Sigmoid colon (tissue), 7 donors: ENCODE measurements at places on chromosomes 6 and 20. TPM values are rescaled to one million over a fixed set of nuclear protein-coding genes. Genes with fewer than 3 reads are reported as not detected.

GRCh38 chr6:134510142-134510541, 192.2 kb upstream of the SGK1 start:
- no peak overlapping the region for H3K4me3 ChIP-seq
- H3K4me1 ChIP-seq: no peaks in the 10 kb centered on the region
- H3K36me3 ChIP-seq: no peaks in the 10 kb centered on the region
- no peak for DNase-seq

GRCh38 chr6:80143419-80143937, 37.0 kb downstream of the BCKDHB start:
- no peaks in the 10 kb centered on the region for H3K36me3 ChIP-seq
- peak; percentile 77 for DNase-seq
- H3K4me1 ChIP-seq: peaks cover 38% of the 10 kb centered on the region
- no peak overlapping the region for H3K4me3 ChIP-seq
- H3K27me3 ChIP-seq: no peaks in the 10 kb centered on the region

- H3K27ac ChIP-seq: no peak overlapping the region
- H3K36me3 ChIP-seq: no peaks in the 10 kb centered on the region
- no peak for DNase-seq
- H3K27me3 ChIP-seq: no peaks in the 10 kb centered on the region
- H3K4me3 ChIP-seq: no peak overlapping the region
These were observed 14.7 kb upstream of the HMGN3 start for GRCh38 chr6:79249136-79249535.

GRCh38 chr20:37914672-37915433, 11.9 kb downstream of the VSTM2L start:
- no peak for DNase-seq
- no peaks in the 10 kb centered on the region for H3K36me3 ChIP-seq
- no peak overlapping the region for H3K4me3 ChIP-seq
- peak overlapping the region; percentile 43 for H3K27ac ChIP-seq
- H3K27me3 ChIP-seq: no peaks in the 10 kb centered on the region

DNA sequence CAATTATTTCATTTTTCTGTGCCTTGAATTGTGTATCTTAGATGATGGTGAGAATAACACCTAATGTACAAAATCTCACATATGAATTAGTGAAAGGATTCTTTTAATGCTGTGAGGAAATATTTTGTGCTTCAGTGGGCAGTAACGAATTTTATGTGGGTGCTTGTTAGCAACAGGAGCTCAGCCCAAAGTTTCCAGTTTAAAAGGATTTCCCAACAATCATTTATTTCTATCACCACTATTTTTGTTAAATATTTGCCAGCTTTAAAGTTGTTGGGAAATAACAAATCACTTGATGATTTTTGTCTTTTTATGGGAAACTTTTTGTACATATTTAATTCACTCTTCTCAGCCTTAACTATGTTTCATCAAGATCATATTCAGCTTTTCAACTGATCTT, 111.8 kb downstream of the QKI start:
- DNase-seq: no peak
- H3K4me3 ChIP-seq: no peak overlapping the region
- H3K36me3 ChIP-seq: no peaks in the 10 kb centered on the region
- no peak overlapping the region for H3K27ac ChIP-seq

DNA sequence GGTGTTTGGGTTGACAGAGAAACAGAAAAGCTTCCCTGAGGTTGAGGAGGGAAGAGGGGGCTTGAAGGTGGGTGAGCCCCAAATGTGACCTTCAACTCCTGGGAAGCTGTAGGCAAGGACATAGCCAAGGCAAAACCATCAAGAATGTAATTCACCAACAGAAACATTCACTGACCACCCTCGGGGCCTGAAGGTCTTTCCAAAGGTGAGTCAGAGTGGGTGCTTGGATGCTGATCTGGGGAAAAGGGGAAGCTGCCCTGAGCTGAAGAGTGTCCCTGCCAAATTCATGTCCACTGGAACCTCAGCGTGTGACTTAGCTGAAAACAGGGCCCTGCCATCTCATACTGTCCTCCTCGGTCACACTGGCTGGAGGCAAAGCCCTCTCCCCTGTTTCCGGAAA, 234.2 kb upstream of the SULF2 start:
- DNase-seq: no peak
- no peaks in the 10 kb centered on the region for H3K4me1 ChIP-seq
- no peak overlapping the region for H3K4me3 ChIP-seq
- H3K27ac ChIP-seq: no peak overlapping the region
- no peaks in the 10 kb centered on the region for H3K27me3 ChIP-seq

The PTP4A1 gene
- 21.4 TPM for total RNA-seq

GRCh38 chr20:34561661-34562060, 3.1 kb downstream of the MAP1LC3A start:
- no peaks in the 10 kb centered on the region for H3K36me3 ChIP-seq
- DNase-seq: no peak
- peaks cover 4% of the 10 kb centered on the region for H3K4me1 ChIP-seq
- no peak overlapping the region for H3K4me3 ChIP-seq
